Activated CD4-positive, CD25-positive, alpha-beta regulatory T cell treated with anti-CD3 and anti-CD28 coated beads, Interleukin-2, amount 50 U/mL, for 24 hours (primary cell): ENCODE measurements at places on chromosomes 2 and 18.

- ATAC-seq = no peak
These were observed 10.8 kb downstream of the NCOA1 start for GRCh38 chr2:24501813-24502212.

DNA sequence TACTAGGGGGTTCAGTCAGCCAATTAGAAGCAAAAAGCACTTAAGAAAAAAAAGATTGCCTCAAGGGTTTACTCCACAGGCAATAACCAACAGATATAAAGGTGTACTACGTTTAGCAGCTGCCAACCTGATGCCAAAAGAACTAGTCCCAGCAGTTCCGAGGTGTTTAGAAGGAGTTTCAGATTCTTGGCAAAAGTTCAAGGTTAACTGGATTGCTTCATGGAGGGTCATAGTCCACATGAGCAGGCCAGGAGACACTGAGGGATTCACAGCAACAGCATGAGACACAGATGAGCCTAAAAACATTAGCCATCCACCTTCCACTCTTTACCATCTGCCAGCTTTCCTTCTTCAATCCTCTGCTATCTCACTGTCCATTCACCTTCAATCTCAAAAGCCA is 4.9 kb upstream of the DNAH7 start:
- ATAC-seq = no peak

GRCh38 chr18:6482198-6482977 is 67.7 kb upstream of the L3MBTL4 start:
- ATAC-seq = no peak

DNA sequence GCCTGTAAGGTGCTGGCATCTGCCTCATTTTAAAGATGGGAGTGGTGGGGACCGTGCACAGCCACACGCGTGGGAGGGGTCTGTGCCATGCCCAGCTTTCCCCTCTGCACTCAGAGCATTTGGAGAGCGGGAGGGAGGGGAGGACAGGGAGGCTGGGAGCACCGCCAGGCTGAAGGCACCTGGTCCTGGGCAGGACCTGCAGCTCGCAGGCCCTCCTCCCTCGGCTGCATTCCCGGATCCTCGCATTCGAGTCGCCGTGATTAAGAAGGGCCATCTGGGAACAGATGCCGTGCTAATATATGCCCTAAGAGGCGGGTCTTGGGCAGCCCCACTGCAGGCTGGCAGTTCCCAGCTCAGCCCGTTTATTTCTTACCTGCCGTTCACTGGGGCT is 84.0 kb downstream of the PTGR3 start:
- no peak for ATAC-seq

- ATAC-seq = no peak
These were observed 603.4 kb downstream of the DSC3 start for GRCh38 chr18:30439174-30439573.

GRCh38 chr2:66565291-66565690 is 130.4 kb downstream of the MEIS1 start:
- no peak for ATAC-seq

DNA sequence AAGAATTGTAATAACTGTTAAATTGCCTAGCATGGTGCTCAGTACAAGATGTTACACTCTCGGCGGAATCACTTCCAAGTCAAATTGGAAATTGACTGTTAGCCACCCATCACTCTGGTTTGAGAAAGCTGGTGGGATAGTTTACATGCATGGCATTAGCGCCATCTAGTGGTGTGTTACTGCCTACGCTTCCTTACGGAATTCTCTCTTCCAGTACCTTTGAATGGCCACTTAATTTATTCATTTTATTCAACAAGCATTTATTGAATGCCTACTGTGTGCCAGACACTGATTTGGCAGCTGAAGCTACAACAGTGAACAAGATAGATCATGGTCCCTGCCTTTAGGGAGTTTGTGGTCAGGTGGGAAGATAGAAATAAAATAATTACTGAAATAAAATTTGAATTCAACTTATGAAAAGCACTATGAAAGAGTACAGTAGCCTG is 171.2 kb downstream of the TMEM247 start:
- ATAC-seq = peak; percentile 63

DNA sequence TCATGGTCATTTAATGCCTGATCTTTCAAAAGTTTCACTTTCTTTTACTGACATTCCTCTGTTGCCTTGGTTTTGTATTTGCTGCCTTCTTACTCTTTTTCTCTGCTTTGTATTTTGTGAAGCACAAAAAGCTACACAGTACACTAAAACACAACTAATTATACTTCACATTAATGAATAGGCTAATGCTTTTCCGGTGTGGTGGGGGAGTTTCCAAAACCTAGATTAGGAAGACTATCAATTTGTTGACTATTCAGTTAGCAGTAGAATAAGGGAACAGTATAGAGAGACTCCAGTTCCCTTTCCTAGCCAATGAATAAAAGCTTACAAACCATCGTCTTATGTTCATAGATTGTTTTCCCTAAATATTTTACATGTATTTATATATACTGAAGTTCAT is 468.3 kb downstream of the SPAG16 start:
- no peak for ATAC-seq

DNA sequence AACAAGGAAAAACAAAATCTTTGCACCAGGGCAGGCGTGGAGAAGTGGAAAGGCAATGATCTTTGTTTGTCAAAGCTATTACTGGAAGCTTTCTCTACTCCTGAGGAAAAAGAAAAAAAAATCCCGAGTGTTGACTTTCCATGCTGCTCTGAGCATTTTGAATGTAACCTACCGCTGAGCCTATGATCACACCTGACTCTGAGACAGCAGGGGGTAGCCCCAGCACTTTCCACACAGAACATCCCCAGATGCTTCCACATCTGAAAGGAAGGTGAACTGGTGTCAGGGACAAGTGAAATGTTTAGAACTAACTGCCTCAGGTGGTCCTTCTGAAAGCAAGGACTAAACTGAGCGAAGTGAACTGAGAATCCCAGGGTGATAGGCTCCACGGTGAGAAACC is 1315.1 kb upstream of the DDX18 start:
- no peak for ATAC-seq

DNA sequence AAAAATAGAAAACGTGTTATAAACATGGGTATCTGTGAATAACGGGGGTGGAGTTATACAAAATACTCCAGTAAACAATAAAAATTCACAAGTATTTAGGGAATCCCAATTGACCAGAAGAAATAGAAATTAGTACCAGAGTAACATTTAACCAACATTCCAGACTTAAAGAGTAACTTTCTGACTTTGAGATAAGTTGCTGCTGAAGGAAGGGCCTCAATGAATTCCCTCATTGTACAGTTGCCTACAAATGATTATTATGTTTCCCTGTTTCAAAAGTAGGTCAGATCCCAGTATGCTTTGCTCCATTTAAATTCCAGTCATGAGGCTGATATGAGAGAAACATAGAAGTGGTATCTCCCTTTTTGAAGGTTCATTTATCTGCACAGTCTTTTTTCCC is 88.3 kb upstream of the KCNH7 start:
- no peak for ATAC-seq

DNA sequence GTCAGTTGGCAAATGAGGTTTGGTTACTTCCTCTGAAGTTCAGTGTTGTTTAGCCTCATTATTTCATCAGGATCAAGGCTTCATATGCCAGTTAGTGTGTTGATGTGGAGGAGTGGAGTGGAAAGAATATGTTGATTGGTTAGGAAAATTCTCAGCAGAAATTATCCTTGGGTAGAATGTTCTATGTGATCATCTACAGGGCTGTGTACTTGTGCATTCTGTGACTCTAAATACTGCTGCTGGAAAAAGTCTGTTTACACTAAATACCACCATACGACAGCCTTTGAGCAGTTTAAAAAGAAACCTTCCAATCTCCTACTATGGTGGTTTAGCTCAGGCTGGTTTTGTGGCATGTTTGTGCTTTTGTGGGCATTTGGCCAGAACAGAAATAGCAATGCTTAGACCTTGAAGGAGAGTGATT is 25.8 kb downstream of the CAB39 start:
- no peak for ATAC-seq
